CD14-positive monocyte (primary cell): ENCODE measurements at places on chromosomes 16 and 17. TPM values are rescaled to one million over a fixed set of nuclear protein-coding genes. Genes with fewer than 3 reads are reported as not detected.

SLC16A6 gene
- polyA plus RNA-seq, result 14.0 TPM

FA2H gene
- polyA plus RNA-seq, result not detected

MYH2 gene
- not detected for polyA plus RNA-seq

DNA sequence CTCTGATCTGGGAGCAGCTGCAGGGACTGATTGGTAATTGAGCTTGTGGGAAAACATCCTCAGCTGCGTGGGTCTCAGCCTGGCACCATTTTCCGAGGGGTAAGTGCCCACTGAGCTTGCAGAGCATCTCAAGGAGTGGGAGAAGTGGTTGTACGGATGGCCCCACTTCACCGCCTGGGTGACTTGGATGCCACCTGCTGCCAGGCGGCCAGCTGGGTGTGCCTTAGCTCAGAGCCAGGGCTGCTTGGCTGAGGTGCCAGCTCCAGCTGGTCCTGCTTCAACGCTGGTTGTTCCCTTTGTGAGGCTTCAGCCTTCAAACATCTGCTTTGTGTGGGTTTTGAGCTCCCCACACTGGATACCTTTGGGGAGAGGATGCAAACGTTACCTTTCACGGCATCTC is 482.7 kb upstream of the EEF2KMT start:
- no peak for DNase-seq

CLDN6 gene
- not detected for polyA plus RNA-seq

- peak; percentile 85 for DNase-seq
Observed at GRCh38 chr17:80254396-80255251, 6.0 kb upstream of the RNF213 start.

DNA sequence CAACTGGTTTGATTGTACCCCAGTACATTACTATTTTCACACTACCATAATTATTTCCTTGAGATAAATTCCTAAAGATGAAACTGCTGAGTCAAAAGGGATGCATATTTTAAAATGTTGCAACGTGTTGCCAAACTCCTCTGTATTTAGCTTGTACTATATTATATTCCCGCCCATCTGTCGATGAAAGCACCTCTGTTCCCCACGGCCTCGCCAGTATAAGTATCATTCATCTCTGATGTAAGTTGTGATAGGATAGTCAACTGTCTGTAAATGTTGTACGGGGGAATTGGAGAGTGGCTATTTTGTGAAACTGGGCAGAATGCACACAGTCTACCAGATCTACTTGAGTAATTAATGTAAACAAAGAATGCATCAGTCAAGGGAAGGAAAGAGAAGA is 47.7 kb upstream of the TNRC6A start:
- no peak for DNase-seq

- peak; percentile 69 for DNase-seq
Observed at GRCh38 chr17:13385481-13385911, 216.2 kb downstream of the HS3ST3A1 start.

- DNase-seq, result no peak
Observed at GRCh38 chr16:21265104-21265837, 12.8 kb downstream of the CRYM start.

DNA sequence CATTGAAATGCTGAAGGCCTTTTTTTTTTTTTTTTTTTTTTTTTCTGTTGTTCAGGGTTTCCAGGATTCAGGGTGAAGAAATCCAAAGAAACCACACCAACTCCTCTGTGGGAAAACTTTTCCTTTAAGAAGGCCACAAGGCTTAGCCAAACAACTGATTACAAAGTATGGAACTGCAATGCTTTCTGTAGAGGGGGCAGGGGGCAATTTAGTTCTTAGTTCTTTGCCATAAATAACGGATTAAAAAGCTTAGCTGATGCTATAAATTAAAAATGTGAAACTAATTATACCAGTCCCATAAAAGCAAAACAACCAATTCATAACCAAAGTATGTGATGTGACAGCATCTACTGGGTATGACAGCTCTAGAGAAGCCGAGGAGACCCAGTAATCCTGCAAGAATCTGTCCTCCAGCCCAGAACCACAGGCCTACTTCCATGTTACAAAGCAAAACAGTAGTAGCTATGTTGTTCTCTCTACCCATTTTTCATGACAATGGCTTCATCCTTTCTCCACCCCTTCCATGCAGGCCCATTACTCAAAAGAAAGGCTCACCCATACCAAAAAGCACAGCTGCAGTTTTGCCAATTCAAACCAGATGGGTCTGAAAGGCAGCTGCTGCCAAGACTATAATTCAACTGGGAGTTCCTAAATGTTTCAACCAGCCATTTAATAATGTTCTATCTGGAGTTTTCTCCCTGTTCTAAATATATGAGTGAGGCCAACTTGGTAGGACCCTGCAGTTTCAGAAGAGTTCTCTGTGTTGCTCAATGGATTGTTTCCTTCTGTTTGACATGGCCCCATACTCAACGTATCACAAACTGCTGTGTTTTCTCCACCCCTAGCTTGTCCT is 167.1 kb upstream of the ZFHX3 start:
- DNase-seq, result no peak

DNA sequence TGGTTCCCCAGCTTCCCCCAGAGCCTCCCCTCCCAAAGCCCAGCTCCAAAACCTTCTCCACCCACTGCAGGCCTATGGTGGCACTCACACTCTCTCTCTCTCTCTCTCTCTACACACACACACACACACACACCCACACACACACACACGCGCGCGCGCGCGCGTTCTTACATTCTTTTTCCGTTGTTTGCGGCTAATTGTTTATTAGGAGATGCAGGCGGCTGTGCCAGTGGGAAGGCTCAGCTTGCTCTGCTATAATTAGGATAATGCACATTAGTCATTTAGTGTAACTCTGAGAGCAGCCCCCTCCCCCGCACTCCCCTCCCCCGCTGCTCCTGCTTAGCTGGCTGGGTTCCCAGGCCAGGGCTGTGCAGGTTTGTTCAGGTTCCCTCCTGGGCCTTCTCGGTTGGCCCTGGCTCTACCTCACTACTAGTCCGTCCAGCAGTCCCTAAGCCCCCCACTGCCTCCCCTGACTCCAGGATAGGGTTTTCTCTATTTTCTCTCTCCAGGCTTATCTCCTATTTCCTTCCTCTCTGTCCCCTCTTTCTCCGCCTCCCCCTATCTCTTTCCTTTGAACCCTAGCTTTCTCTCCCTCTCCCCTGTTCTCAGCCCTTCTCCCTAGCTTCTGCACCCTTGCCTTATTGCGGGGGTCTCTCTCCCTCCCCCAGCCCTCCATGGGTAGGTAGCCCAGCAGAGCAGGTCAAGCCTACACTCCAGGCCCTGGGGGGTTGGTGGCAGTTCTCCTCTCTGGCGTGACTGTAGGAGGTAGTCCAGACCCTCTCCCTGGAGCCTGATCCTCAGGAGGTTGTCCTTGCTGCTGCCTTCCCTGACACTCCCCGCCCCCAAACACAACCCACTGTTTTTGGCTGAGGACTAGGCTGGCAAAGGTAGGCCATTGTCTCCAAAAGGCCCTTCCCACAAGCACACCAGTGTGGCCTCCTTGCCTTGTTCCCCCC is 34.0 kb downstream of the TMEM132E start:
- DNase-seq, result no peak

NLRP1 gene
- 13.2 TPM for polyA plus RNA-seq

GRCh38 chr17:65662196-65662595 is 100.7 kb upstream of the AXIN2 start:
- DNase-seq, result no peak

- DNase-seq, result no peak
Observed at GRCh38 chr17:48633266-48633677, 7.1 kb upstream of the HOXB9 start.
